GM23248 (cell line): ENCODE measurements at places on chromosomes 1 and 21. TPM values are rescaled to one million over a fixed set of nuclear protein-coding genes. Genes with fewer than 3 reads are reported as not detected.

- H3K27me3 ChIP-seq: no peaks in the 10 kb centered on the region
- H3K4me1 ChIP-seq: peaks cover 10% of the 10 kb centered on the region
These were observed 54.6 kb downstream of the STXBP3 start for GRCh38 chr1:108801101-108801500.

The RERE gene
- 9.5 and 26.0 TPM in 2 replicates for total RNA-seq

DNA sequence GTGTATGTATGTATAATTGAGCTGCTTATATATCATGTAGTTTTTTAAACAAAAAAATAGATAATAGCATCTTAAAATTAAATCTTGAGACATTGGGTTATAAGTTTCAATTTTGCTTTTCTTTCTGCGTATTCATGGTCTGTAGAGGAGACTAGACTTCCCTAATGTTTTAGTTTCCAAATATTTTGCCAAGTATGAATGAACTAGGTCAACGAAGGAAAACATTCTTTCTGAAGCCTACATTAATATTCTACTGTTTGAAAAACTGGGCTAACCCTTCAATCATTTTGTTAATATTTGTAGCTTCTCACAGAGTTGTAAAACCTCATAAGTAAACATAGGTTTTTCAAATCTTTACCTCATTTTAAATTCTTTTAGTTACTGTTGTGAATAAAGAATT, 592.7 kb downstream of the USP25 start:
- peak; percentile 9 for DNase-seq
- H3K4me3 ChIP-seq: 0 out of 2 replicates have a peak overlapping the region, but pooled peaks have one; percentile 27
- peaks cover 28% of the 10 kb centered on the region for H3K4me1 ChIP-seq

GRCh38 chr1:41498804-41499203, 14.3 kb upstream of the EDN2 start:
- peak; percentile 72 for DNase-seq
- no peaks in the 10 kb centered on the region for H3K36me3 ChIP-seq
- no peak overlapping the region for H3K4me3 ChIP-seq
- H3K4me1 ChIP-seq: peaks cover 19% of the 10 kb centered on the region; the same call in 1 of the 2 replicates
- no peak overlapping the region for H3K27ac ChIP-seq

The GBP5 gene
- 0.43 and 2.0 TPM in 2 replicates for total RNA-seq

DNA sequence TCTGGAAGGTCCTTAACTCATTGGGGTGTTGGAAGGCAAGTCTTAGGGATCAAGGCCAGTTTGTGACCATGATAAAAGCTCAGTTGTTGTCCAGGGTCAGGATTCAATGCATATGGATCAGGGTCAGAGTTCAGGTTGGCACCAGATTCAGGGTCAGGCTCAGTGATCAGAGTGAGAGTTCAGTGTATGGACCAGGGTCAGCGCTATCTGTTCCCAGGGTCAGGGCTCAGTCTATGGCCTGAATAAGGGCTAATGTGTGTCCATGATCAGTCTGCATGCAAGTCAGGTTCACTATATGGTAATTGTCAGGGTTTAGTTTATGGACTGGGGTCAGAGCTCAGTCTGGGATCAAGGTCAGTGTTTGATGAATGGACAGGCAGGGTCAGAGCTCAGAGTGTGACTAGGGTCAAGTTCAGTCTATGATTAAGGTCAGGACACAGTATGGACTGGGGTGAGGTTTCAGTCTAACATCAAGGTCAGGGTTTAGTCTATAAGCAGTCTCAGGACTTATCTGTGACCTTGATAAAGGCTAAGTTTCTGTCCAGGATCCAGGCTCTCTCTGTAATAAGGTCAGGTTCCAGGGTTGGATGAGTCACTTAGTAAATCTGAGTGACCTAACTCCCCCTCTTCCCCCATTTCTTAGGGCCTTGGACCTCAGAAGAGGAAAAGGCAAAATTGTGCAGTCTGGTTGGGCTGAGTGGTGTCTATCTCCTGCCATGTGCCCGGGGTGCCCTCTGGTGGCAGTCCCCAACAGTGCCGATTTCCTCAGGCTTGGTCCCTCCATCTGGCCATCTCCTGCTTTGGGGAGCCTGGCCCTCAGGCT, 23.8 kb downstream of the KNCN start:
- DNase-seq: peak; percentile 85
- no peak overlapping the region for H3K27ac ChIP-seq
- H3K4me3 ChIP-seq: no peak overlapping the region
- peaks cover 4% of the 10 kb centered on the region for H3K4me1 ChIP-seq
- peaks cover 11% of the 10 kb centered on the region; the same call in 1 of the 2 replicates for H3K27me3 ChIP-seq
